Osteocyte (in vitro differentiated cells): ENCODE measurements at places on chromosomes 12 and 14. TPM values are rescaled to one million over a fixed set of nuclear protein-coding genes. Genes with fewer than 3 reads are reported as not detected.

GRCh38 chr12:26821212-26821701 lies 11.7 kb downstream of the ITPR2 start:
- no peak for DNase-seq

DNA sequence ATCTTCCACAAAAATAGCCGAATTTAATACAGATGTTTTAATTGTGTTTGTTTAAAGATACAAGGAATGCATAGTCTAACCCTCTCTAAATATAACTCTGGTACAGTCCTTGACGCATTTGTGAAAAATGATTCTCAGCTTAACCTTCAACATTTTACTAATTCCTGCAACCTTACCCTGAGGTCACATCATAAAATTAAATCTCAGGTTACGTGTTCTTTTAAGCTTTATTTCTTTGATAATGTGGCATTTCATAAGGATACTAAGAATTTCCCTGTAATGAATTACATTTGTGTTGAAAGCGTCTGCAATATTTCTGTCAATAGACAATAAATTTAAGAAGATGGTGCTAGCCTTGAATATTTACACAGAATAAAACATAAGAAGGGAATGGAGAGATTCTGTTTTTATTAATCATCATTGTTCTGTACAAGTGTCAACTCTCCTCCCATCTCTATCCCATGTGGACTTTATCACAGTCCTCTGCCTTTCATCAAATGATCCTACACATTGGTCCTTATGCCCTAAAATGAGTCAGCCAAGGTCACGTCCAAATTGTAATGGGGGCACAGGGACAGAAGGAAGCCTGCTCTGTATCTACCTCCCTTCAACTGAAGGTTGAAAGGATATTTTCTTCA lies 769.3 kb upstream of the FLRT2 start:
- no peak for DNase-seq

PALS1 gene
- total RNA-seq, result 11.5 and 12.4 TPM in 2 replicates

GDF3 gene
- total RNA-seq, result not detected in 2 replicates
